Stimulated activated CD4-positive, alpha-beta T cell treated with anti-CD3 and anti-CD28 coated beads, TNF-alpha, amount 100 ng/mL, for 24 hours (primary cell): ENCODE measurements at places on chromosomes 12 and 14.

DNA sequence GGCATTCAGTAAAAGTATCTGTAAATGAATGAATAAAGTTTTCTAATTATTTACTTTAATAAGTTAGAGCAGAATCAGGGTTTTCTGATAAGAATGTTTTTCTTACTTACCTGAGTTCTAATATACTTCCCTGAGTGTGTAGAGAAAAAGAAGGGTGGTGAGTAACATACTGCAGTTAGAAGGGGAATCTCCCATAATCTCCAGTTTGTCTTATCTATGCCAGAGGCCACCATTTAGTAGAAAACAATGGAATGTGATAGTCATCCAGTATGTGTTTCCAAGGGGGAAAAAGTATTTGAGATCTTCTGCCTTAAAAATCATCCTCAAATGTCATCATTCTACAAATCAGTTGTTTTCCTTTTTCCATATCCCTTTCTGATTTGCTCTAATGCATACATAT, 56.5 kb upstream of the PAWR start:
- no peak for DNase-seq

- no peak for DNase-seq
Measured at GRCh38 chr12:38328306-38328895, 11.8 kb downstream of the ALG10B start.

DNA sequence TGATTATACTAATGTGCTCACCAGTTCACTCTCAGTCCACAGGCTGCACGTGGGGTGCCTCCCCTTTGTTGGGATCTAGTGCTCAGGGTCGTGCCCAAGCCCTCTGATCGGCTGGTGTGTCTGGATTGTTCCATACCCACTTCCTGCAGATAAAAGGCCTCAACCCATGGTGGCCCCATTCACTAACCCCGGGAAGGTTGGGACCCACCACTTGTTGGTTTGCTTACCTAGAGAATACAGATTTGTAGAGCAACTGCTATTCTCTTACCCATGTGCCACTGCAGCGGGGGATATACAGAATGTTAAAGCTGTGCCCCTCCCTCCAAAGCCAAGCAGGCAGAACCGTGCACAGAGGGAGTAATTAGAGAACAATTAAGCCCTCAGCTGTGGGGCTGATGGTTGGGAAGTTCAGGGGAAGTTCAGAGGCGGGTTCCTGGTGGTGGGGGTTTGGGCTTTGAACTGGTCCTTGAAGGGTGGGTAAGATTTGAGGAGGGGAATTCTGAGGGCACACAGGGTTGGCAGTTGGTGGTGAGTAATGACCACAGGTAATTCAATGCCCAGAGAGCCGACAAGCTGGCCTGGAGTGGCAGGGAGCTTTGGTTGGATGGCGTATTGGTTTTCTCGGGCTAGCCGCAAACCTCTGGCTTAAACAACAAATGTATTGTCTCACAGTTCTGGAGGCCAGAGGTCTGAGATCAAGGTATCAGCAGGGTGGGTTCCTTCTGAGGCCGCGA, 68.8 kb downstream of the ADCK1 start:
- DNase-seq: no peak

GRCh38 chr14:89477391-89477790, 60.4 kb upstream of the FOXN3 start:
- DNase-seq: no peak

DNA sequence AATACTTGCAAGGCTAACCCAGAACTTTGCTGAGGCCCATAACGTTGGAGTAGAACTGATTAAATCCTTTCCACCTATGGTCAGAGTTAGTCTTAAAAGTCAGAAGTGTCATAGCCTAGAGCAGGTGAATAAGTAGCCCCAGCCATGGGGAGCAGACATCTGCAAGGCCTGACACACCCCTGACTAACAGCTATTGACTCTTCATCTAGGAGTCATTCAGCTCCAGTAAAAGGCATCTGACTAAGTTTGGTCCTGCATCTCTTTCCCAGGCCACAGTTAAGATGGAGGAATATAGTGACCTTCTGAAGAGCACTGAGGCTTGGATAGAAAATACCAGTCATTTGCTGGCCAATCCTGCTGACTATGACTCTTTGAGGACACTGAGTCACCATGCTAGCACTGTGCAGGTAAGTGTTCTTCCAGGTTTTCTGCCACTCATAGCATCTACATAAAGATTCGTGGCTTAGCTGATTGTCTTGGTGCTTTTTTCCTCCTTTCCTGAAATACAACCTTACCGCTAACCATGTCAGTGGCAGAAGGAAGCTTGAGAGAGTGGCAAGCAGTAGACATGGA, 212.9 kb downstream of the ESR2 start:
- no peak for DNase-seq

GRCh38 chr14:76472199-76472723, 96.3 kb downstream of the ESRRB start:
- no peak for DNase-seq

DNA sequence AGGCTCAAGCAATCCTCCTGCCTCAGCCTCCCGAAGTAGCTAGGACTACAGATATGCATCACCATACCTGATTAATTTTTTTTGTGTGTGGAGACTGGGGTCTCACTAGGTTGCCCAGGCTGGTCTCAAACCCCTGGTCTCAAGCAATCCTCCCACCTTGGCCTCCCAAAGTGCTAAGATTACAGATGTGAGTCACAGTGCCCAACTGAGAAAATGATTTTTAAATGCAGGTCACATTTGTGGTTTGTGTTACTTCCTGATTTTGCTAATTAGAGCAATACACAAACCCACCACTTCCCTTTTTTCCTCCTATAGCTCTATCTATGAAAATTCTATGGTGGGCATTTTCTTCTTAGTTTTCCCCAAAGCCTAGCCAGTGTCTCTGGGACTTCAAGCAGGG, 45.5 kb upstream of the TMEM263 start:
- DNase-seq: no peak

- no peak for DNase-seq
Measured at GRCh38 chr12:2654311-2654710, 140.5 kb upstream of the FKBP4 start.

- no peak for DNase-seq
Measured at GRCh38 chr12:128578045-128578444, 245.7 kb downstream of the SLC15A4 start.

GRCh38 chr12:128959901-128960300, 106.6 kb downstream of the GLT1D1 start:
- DNase-seq: no peak
